ENCODE measurements at places on chromosomes 11 and 22.
A peak's percentile ranks its signal among the peaks of the same experiment; 100 is the strongest.

- no peak for DNase-seq
Observed at GRCh38 chr11:113273720-113274119, 40.7 kb upstream of the TTC12 start.

DNA sequence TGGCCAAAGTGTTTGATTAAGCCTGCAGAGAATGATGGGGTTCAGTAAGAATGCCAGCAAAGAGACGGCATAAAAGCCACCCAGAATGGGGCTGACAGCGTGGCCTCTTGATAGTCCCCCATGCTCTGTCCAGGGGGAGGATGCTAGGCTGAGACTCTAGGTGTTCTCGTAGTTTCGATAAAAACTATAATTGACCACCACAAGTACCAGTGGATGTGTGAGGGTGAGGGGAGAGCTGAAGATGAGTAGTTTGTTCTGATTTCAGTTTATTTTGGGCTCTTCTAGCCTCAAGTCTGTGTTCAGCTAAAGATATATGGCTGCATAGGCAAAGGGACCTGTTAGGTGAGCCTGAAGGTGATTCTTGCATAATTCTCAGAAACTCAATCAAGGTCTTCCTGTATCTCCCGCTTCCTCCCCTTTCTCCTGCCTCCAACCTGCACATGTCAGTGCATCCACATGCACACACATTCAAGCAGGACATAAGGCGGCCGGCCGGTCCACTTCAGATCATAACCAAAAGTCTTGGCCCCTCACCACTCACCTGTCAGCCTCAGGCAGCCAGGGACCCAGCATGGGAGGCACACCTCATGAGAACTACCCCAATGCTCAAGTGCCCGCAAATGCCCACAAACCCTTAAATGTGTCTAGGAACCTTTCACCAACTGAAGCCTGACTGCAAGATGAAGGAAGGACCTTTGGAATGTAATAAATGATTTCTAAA is 31.2 kb downstream of the FLI1 start:
- DNase-seq = no peak

DNA sequence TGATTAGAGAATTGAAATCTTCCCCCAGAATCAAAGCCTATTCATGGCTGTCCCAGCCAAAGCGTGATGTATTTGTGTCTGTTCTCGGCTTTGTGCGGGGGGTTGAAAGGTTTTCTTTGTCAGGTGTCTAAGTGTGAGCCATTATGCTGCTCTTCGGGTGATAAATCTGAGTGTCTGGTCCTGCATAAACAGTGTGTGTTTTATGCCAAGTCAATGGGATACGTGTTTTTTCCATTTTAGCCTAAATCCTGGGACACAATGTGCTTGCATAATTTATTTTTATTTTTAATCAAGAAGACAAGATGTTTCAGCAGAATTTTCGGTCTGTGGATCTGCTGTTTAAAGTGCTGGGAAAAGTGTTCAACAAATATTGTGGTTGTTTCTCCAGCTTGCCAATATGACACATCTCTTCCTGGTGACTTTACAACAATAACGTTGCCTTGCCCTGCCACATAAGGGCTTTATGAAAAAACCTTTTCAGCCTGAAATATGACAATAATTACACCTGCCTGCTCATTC is 267.8 kb downstream of the TBC1D22A start:
- no peak for DNase-seq

DNA sequence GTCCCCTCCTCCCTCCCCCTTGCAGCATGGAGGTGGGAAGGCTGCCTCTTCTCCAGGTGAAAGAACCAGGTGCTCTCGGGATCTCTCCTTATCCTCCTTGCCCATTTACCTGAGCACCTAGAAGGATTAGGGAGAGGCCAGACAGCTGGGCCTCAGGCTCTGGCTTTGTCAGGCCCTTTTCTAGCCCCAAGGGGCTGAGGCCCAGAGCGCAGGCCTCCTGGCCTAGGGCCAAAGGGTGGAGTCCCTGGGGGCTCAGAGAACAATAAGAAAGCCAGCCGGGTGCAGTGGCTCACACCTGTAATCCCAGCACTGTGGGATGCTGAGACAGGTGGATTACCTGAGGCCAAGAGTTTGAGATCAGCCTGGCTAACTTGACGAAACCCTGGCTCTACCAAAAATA is 5.4 kb upstream of the TTLL1 start:
- DNase-seq = no peak

DNA sequence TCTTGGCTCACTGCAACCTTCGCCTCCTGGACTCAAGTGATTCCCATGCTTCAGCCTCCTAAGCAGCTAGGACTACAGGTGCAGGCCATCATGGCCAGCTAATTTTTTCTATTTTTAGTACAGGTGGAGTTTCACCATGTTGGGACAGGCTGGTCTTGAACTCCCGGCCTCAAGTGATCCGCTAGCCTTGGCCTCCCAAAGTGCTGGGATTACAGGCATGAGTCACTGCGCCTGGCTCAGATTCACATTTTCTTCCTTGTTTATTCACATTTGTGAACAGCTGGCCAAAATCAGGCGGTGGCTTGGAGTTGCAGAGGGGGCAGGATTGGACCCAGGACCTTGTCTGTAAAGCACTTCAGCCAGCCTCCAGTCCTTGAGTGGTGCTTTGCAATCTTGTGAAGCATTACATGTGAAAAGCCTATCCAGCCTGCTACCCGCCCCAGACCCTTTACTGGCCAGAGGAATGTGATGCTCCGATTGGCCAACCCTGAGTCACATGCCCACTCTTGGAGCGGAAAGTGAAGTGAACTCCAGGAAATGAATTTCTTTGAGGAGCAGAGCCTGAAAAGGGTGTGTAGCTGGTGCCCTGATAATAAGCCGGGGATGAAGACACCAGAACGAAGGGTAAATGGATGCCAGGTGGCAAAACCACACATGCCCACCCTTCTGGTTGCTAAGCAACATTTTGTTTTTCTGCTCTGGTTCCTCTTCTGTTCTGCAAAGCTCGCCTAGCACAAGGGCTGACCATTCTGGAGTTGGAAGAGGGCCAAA is 62.6 kb upstream of the PTPRJ start:
- peak; percentile 65 for DNase-seq

DNA sequence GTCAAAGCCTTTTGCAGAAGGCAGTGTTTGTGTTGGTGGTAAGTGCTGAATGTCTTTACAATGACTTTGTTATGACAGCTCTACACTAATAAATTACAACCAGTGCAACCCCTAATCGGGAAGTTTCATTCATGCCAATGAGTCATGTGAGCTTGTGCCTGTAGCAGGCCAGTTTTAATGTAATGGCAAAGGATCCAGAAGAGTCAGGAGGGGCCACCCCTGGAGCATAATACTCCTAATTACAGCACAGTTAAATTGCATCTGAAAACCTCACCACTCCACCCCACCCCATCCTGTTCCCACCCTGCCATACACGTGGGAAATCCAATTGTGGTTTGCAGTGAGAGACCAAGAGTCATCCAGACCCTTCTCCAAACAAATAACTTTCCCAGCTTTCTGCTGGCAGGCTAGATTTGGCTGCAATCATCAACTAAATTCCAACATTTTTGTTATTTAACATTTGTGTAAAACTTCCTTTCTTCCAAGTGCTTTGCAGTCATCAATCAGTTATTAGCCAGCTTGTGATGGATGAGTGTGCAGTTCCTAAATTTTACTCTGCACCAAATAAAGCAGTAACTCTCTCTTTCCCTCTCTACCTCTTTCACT is 277.3 kb upstream of the FAT3 start:
- no peak for DNase-seq

- no peak for DNase-seq
Observed at GRCh38 chr11:57598831-57599155, 1.3 kb downstream of the SERPING1 start.

DNA sequence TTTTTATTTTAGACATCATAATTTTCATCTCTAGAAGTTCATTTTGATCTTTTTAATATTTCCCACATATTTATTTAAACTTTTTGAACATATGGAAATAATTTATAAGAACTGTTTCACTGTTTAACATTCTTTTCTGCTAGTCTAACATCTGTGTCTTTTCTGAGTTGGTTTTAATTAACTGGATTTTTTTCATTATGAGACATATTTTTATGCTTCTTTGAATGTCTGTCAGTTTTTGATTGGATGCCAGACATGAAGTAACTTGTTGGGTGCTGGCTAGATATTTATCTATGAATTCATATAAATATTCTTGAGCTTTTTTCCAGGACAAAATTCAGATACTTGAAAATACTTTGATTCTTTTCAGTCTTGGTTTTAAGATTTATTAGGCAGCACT is 317.8 kb upstream of the NCAM1 start:
- DNase-seq = no peak

- DNase-seq = no peak
Observed at GRCh38 chr22:38834215-38834953, 9.4 kb downstream of the NPTXR start.

DNA sequence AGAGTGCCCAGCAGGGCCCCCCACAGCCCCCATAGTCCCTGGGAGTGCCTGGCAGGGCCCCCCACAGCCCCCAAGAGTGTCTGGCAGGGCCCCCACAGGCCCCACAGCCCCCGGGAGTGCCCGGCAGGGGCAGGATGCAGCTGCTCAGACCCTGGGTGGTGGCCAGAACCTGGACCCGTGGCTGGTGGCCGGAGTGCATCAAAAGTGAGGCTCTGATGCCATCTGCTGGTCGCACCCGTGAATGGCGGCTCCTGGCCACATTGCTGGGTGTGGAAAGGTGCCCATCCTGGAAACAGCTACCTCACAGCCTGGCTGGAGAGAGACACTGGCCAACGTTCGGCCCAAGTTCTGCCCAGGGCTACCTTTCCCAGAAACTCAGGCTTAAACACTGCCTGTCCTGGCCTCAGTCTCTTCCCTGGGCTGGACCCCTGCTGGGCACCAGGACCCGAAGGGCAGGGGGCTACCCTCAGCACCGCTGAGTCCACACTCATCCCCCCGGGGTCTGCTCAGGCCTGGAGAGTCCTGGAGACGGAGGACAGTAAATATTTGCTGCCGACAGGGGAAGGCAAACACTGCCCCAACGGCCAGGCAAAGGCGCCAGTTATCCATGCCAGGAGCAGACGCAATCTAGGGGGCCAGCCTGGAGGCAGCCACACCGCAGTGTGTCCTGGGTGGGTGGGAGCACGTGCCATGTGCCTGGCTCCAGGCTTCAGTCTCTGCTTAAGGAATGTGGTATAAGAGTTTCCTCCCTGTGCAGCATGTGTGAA is 4.4 kb downstream of the INS start:
- peak; percentile 75 for DNase-seq

DNA sequence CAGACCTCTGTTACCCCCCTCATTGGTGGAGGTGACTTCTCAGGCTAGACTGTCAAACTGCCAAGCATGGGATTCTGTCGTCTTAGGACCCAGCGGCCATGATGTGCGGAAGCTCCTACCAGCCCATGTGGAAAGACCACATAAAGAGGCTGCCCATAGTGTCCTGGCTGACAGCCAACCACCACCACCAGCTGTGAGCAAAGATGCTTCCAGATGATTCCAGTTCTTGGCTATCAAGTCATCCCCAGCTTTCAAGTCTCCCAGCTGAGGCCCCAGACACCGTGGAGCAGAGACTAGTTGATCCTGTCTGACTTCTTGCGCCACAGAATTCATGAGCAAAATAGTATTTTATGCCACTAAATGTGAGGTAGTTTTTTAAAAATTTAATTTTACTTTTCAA is 32.9 kb downstream of the SCUBE1 start:
- no peak for DNase-seq

GRCh38 chr11:110433393-110434333 is 3.9 kb downstream of the FDX1 start:
- no peak for DNase-seq

- DNase-seq = no peak
Observed at GRCh38 chr11:120197977-120198376, 12.9 kb upstream of the OAF start.

DNA sequence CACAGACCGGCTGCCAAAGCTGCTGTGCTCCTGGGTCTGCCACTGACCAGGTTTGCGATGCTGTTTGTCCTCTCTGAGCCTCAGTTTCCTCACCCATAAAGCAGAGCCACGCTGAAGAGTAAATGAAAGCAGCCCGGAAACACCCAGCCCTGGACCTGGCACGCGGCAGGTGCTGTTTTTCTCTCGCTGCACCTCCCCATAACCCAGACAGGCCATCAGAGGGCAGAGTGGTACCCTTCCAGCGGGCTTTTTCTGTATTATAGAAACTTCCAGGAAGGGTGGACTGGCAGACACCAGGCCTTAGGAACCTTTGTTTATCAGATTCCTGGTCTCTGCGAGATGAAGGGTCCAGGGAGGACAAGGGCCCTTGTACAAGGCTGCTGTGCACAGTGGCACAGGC is 17.9 kb upstream of the FGF19 start:
- no peak for DNase-seq

DNA sequence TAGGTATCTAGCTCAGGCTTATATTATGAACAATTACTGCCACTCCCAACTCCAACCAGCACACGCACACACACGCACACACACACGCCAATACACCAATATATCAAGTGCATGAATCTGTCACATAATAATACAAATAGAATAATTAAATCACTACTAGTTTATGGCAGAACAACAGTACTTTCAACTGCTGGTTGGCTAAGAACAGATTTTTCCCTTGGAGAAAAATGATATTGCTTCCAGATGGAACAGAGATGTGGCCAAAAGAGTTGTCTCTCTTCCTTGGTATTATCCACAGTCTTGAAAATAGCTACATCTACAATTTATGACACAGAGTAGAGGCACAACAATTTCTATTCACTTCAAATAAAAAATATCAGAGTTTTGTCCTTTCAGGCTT is 538.3 kb upstream of the FAT3 start:
- no peak for DNase-seq

- no peak for DNase-seq
Observed at GRCh38 chr11:93646399-93646798, 15.1 kb upstream of the CEP295 start.

- no peak for DNase-seq
Observed at GRCh38 chr11:61757213-61757862, 4.9 kb downstream of the MYRF start.

GRCh38 chr11:57547854-57548377 is 10.5 kb downstream of the SMTNL1 start:
- no peak for DNase-seq

DNA sequence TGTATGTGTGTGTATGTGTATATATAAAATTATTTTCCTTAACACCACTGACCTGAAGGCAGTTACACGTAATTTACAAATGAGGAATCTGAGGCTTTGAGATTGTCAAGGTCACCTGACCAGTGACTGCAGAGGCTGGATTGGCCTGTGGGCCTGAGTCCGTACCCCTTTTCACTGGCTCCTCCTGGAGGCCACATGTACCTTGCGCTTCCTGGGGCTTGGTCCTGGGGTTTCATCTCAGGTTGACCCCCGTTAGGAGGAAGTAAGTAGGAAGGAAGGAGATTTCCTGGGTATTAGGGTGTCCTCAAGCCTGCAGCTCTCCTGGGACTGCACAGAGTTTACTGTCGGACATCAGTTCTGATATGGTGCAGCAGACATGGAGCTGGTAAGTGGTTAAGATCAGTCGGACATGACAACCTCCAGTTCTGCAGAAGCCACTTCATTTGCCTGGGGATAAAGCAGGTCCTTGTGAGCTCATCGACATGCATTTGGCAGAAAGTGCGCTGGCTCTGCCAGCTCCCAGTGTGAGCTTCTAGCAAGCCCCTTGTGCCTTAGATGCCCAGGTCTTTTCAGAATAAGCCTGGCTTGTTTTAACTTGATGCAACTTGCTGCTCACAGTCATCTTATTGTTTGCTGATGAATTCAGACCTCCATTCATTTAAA is 36.6 kb downstream of the ST3GAL4 start:
- peak; percentile 56 for DNase-seq

GRCh38 chr22:50002791-50003190 is 9.8 kb downstream of the IL17REL start:
- no peak for DNase-seq

All from heart right ventricle (tissue), 16 donors.